Fibroblast of skin of right biceps (primary cell): ENCODE measurements at places on chromosomes 13 and 19.

GRCh38 chr13:62194371-62194770 is 778.7 kb upstream of the PCDH20 start:
- DNase-seq = no peak

DNA sequence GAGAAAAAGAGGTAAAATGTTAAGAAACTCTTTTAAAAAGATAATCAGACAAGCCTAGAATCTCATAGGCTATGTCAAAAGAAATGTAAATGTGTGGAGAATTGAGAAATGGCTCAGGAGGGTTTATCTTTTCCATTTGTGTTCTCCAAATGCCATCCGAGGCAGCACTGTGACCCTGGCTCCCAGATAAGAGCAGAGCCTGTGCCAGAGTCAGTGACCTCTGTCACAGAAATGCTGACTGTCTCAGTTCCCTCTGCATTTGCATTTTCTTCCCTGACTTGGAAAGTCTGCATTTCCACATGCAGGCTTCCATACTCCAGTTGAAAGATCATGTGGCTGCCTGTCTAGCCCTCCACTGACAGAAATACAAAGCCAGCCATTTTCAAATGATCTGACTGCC is 42.0 kb downstream of the SERTM1 start:
- no peak for DNase-seq

- DNase-seq = no peak
Observed at GRCh38 chr19:52170304-52170703, 1.1 kb downstream of the ZNF836 start.

GRCh38 chr13:67519356-67519755 is 289.2 kb upstream of the PCDH9 start:
- DNase-seq = no peak

- no peak for DNase-seq
Observed at GRCh38 chr13:103238441-103238840, 172.2 kb upstream of the SLC10A2 start.

DNA sequence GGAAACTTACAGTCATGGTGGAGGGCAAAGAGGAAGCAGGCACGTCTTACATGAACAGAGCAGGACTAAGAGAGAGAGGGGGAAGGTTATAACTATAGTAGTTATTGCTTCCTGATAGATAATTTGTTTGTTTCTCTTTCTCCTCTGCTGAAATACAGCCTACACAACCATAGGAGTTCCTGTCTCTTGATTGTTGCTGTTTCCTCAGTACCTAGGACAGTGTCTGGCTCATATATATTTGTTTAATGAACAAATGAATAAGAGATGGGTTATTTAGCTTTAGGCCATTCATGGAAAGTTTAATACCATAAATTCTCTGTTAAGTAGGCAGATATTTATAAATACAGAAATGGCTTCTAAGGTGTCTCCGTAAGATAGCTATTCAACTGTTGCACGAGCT is 95.2 kb downstream of the PCCA start:
- no peak for DNase-seq

DNA sequence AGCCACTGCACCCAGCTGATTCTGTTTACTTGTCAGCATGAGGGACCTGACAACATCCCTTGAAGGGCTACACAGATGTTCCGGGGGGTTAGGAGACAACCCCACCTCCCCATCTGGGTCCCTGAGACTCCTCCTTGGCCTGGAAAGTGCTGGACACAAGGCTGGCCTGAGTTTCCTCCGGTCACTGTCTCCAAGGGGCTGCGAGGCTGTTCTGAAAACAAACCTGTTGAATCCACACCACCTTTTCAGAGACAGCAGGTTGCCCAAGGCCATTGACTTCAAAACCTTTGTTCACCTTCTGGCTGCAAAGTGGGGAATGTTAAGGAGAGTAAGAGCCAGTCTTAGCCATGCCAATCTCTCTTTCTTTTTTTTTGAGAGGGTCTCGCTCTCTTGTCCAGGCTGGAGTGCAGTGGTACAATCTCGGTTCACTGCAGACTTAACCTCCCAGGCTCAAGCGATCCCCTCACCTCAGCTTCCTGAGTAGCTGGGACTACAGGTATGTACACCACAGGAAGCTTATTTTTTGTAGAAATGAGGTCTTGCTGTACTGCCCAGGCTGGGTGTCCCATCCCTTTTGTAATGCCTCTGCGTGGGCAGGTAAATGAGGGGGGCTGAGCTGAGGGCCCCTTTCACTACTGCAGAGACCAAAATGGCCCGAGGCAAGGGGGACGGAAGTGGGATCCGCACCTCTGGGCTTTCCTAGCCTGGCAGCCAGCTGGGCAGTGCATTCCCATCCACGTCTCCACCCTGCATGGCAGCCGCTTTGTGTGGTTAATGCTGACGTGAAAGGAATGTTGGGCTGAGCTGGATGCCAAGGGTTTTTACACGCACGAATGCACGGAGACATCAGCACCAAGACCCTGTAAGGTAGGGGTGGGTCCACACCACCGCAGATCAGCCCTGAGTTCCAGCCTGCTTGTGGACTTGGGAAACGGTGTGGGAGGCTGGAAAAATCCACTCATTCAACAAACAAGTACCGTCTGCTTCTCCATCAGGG is 1.9 kb upstream of the ZNF628 start:
- DNase-seq = peak; percentile 31

GRCh38 chr19:5996102-5996501 is 18.2 kb upstream of the RANBP3 start:
- DNase-seq = no peak

DNA sequence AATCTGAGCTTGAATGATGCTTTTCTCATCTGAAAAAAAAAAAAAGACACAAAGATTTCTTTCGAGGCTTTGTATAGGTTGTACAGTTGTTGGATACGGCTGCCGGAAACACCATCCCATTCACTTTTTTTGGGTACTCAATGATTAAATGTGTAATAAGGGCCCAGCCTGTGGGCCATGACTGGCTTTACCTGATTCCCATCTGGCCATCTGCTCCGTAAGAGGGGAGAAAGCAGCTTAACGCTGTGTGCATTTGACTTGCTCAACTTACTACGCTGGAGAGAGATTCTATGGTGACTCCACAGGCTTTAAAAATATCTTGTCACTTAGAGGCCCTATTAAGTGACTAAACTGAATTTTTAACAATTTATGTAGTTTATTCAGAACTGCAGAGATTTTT is 731 bp downstream of the ZNF558 start:
- no peak for DNase-seq

- DNase-seq = no peak
Observed at GRCh38 chr13:33033986-33034385, 17.8 kb downstream of the KL start.

DNA sequence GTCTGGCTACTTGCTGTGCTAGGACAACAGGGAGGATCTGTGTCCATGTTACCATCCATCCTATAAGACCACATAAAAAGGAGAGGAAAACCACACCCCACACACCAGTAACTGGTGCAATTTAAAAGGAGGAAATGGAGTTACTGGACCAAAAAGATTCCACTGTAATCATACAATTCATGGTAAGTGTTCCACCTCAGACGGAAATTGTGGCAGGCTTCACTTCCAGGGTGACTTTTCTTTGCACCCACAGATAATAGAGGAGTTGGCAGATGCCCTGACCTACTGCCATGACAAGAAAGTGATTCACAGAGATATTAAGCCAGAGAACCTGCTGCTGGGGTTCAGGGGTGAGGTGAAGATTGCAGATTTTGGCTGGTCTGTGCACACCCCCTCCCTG is 2.4 kb downstream of the AURKC start:
- DNase-seq = no peak

- no peak for DNase-seq
Observed at GRCh38 chr13:76239031-76239680, 603.0 kb downstream of the LMO7 start.

- no peak for DNase-seq
Observed at GRCh38 chr13:22926748-22927400, 253.9 kb upstream of the SGCG start.

- DNase-seq = no peak
Observed at GRCh38 chr19:55258476-55258827, 365 bp downstream of the PPP6R1 start.

DNA sequence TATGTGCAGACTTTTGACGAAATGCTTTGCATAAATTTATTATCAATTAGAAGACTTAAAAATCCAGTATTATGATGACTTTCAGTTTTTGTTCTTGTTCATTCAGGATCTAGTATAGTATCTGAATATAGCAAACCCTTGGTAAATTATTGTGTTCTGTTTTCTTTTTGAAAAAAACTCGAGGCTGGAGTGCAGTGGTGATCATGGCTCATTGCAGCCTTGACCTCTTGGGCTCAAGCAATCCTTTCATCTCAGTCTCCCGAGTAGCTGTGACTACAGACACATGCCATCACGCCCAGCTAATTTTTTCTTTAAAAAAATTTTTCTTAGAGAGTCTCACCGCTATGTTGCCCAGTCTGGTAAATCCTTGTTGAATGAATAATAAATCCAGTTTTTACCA is 4.6 kb downstream of the FARP1 start:
- no peak for DNase-seq
